ENCODE measurements at places on chromosomes 3 and 15. TPM values are rescaled to one million over a fixed set of nuclear protein-coding genes. Genes with fewer than 3 reads are reported as not detected.

DNA sequence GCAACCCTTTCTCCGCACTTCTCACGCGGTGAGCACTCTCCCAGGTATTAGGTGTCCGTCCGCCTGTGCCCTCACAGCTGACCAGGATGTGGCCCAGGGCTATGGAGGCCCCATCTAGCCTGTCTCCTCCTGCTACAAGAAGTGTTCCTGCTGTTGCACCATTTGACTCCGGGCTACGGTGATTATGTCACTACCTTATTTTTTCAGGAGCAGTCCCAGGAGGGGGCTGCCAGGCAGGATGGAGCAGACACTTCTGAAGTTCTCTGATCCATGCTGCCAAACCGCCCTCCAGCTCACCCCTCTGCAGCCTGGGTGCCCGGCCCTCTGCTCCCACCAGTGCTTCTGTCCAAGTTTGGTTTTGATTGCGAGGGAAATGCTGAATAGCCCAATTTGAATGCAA lies 36.9 kb downstream of the ZXDC start:
- DNase-seq: no peak
- no peaks in the 10 kb centered on the region for H3K36me3 ChIP-seq
- no peak overlapping the region for H3K4me3 ChIP-seq
- H3K4me1 ChIP-seq: no peaks in the 10 kb centered on the region
- H3K27ac ChIP-seq: no peak overlapping the region

GRCh38 chr15:31325595-31326155 lies 960 bp upstream of the KLF13 start:
- H3K27me3 ChIP-seq: no peaks in the 10 kb centered on the region
- H3K4me1 ChIP-seq: peaks cover 53% of the 10 kb centered on the region

EPHB1 gene
- total RNA-seq: 0.87 TPM

GRCh38 chr3:99325402-99325801 lies 313.0 kb upstream of the COL8A1 start:
- no peaks in the 10 kb centered on the region for H3K4me1 ChIP-seq
- no peak overlapping the region for H3K4me3 ChIP-seq
- DNase-seq: no peak
- no peak overlapping the region for H3K27ac ChIP-seq
- H3K36me3 ChIP-seq: no peaks in the 10 kb centered on the region
- H3K27me3 ChIP-seq: no peaks in the 10 kb centered on the region

ALDH1L1 gene
- not detected for total RNA-seq

GRCh38 chr3:61928776-61929314 lies 367.5 kb downstream of the PTPRG start:
- no peaks in the 10 kb centered on the region for H3K4me1 ChIP-seq
- no peaks in the 10 kb centered on the region for H3K36me3 ChIP-seq
- no peaks in the 10 kb centered on the region for H3K27me3 ChIP-seq

Measured in B cell (primary cell).